ENCODE measurements at places on chromosomes 2 and 18.
A peak's percentile ranks its signal among the peaks of the same experiment; 100 is the strongest.

- no peak for DNase-seq
These were observed 63.9 kb downstream of the DGKD start for GRCh38 chr2:233418052-233418760.

GRCh38 chr2:110983133-110983532 is 137.6 kb upstream of the BCL2L11 start:
- DNase-seq, result no peak

GRCh38 chr2:113962692-113963480 is 73.0 kb downstream of the ACTR3 start:
- no peak for DNase-seq

DNA sequence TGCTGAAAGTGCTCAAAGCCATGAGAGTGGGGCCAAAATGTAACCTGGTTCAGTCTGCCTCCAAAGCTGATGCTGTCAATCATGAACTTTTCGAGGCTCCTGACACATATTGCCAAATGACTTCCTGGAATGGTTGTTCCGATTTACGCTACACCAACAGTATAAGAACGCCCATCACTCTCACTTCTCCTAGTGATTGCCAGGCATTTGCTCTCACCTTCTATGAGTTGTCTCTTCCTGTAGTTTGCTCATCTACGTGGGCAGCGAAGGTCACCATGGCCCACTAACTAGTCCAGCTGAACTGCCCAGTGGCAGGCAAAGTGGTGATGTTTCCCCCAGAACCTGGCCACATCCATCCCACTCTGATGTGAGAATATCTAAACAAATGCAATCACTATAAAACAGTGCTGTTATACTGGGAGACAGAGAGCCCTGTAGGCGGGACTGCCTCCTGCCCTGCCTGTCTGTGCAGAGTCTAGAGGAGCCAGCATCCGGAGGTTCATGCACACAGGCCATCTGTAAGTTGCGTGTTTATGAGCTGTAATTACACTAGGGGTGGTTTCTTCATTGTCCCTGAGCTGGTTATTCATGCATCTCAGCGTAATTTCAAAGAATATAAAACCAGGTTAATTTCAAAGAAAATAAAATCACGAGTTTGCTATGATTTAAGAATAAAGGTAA is 8.8 kb upstream of the CABLES1 start:
- DNase-seq, result no peak

DNA sequence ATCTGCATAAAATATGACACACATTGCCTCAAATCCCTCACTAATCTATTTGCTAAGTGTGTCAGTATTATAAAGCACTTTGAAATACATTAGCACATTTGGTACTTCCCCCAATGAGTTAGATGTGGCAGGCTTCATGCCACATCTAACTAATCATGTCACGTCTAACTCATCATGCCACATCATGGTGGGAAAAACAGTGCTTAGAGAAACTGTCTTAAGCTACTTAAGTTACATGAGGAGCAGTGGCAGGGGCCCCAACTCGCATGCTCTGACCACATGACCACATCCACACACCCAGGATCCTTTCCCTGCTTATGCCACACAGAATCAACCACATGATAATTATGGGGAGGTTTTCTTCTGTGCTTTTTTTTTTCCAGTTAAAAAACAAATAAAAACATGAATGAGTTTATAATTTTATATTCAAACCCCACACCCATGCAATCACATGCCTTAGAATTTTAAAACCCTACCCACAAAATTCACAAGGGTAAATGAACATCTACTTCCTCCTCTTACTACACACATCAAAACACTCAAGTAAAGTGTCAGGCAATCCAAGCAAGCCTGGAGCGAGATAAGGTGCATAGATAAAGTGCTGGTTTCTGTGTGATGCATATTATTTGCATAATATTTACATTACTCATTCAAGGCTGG is 1.6 kb downstream of the ABCA12 start:
- DNase-seq, result no peak

GRCh38 chr2:218397820-218398436 is 1.7 kb upstream of the CTDSP1 start:
- DNase-seq, result peak; percentile 41

- DNase-seq, result no peak
These were observed 45.4 kb downstream of the MCFD2 start for GRCh38 chr2:46870051-46870839.

DNA sequence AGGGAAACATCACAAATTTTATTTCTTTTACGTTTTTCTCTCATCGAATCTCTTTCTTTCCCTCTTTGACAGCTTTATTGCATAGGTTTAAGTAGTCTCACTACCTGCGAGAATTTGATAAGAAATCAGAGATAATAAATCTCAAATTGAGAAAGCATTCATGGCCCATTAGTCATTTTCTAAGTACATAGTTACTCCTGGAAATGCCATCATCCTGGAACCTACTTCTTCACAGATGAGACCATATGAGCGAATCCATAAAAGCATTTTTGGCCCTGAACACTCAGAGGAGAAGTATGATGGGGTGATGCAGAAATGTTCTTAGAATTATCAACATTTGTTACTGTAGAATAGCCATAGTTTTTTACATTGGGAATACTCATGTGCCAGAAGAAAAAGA is 138.0 kb upstream of the ARHGAP28 start:
- DNase-seq, result no peak

DNA sequence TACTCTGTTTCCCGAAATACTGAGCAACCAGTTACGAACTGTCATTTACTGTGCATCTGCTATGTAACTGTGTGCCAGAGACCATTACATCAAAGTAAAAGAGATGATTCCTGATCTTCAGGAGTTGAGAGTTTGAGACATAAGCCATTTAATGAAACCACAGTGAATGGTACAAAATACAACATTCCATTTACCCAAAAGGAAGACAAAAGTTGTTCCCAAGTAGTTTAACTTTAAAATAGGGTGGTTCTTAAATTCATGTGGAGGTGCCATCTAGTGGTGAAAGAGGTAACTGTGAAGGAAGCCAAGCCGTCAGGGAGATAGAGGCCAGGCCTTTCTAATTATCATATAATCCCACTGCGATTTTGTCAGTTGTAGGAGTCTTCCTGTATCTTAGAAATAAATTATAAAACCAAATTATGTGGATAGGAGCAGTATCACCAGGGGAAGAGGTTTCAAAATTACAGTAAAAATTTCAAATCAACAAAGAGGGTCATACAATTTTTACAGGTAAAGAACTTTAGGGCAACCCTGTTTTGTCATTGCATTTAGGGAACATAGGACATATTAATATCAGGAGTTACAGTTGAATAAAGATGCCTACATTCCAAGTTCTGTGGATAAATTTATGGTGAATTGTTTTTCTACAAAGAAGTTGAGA is 67.7 kb downstream of the EPAS1 start:
- no peak for DNase-seq

GRCh38 chr2:203566161-203566560 is 31.1 kb upstream of the RAPH1 start:
- no peak for DNase-seq

DNA sequence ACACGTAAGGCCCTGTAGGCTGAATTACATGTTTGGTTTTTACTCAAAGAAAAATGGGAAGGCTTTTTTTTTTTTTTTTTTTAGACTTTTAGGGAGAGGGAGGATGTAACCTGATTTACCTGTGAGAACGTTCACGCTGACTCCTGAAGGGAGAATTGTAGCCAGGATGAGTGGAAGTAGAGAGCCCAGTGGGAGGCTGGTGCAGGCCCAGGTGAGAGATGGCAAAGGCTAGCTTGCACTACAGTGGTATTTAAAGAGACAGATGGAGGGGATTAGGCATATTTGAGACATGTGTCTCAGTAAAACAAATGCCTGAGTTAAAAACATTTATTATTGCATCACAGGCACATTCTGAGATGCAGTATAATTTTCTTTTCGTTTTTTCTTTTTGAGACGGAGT is 107.9 kb downstream of the CCDC85A start:
- no peak for DNase-seq

- DNase-seq, result no peak
These were observed 42.6 kb upstream of the MTCL1 start for GRCh38 chr18:8662560-8663255.

GRCh38 chr2:48728295-48728694 is 27.2 kb downstream of the LHCGR start:
- no peak for DNase-seq

DNA sequence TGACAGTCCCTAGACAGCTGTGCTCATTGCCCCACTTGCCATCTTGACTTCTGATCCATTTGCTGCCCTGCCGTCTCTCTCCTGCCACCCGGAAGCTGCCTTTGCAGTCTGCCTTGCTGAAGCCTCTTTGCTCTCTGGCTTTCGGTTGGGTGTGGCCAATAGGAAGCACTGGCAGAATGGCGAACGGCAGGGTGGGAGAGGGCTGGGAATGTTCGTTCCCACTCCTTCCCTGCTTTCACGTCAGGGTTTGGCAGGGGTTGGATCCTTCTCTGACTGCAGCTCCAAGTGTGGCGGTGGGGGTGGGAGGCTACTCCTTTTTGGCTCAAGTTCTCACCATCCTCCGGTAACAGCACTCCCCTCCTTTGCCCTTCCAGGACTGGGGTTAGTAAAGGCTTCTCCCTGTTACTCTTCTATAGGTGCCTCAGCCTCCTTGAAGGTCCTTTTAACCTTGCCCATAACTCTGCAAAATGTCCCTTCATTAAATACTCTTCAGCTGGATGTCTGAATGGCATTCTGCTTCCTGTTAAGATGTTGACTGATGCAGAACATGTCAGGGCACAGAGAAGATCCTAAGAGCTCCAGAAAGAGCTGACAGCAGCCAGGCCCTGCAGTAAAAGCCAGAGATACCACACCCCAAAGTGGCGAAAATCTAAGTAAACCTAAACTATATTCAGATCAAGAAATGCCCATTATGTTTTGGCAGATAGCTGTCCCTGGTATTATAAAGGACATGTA is 299.7 kb downstream of the CDCA7 start:
- no peak for DNase-seq
